Karpas-422 (cell line): ENCODE measurements at places on chromosomes 5 and 9. TPM values are rescaled to one million over a fixed set of nuclear protein-coding genes. Genes with fewer than 3 reads are reported as not detected.

- no peak overlapping the region for H3K4me3 ChIP-seq
- no peak for DNase-seq
- no peaks in the 10 kb centered on the region for H3K4me1 ChIP-seq
- H3K36me3 ChIP-seq, result no peaks in the 10 kb centered on the region
- no peaks in the 10 kb centered on the region for H3K27me3 ChIP-seq
These were observed 85.8 kb downstream of the FBXO38 start for GRCh38 chr5:148469501-148469935.

The IL31RA gene
- total RNA-seq, result not detected in 2 replicates

- no peaks in the 10 kb centered on the region for H3K36me3 ChIP-seq
- no peaks in the 10 kb centered on the region for H3K27me3 ChIP-seq
- no peak overlapping the region for H3K4me3 ChIP-seq
These were observed 117.1 kb downstream of the CMYA5 start for GRCh38 chr5:79806741-79807140.

- DNase-seq, result no peak
- no peaks in the 10 kb centered on the region for H3K4me1 ChIP-seq
- no peak overlapping the region for H3K4me3 ChIP-seq
- no peaks in the 10 kb centered on the region for H3K27me3 ChIP-seq
- H3K36me3 ChIP-seq, result no peaks in the 10 kb centered on the region
These were observed 3.4 kb upstream of the ESM1 start for GRCh38 chr5:54988817-54989216.

GRCh38 chr9:128972956-128973355, 25.5 kb downstream of the NUP188 start:
- no peak overlapping the region for H3K4me3 ChIP-seq
- no peak for DNase-seq
- peaks cover 50% of the 10 kb centered on the region; the same call in 1 of the 2 replicates for H3K36me3 ChIP-seq
- no peak overlapping the region for H3K27ac ChIP-seq

DNA sequence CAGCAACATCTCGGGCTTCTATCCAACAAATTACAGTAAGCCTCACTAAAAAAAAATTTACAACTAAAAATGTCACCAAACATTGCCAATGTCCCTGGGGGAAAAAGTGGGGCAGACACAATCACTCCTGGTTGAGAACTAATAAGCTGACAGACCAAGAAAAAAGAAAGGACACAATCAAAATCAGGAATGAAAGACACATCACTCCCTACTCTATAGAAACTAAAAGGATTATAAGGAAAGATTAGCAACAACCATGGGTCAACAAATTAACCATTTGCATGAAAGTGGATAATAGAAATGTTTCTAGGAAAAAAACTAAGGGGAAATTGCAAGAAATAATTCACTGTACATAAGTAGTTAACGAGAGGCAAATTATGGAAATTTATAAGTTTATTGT, 53.4 kb downstream of the AGTPBP1 start:
- no peaks in the 10 kb centered on the region for H3K4me1 ChIP-seq
- no peak overlapping the region for H3K27ac ChIP-seq
- DNase-seq, result no peak
- no peak overlapping the region for H3K4me3 ChIP-seq

GRCh38 chr5:173010547-173011464, 27.2 kb downstream of the ATP6V0E1 start:
- no peak overlapping the region for H3K27ac ChIP-seq
- no peaks in the 10 kb centered on the region for H3K27me3 ChIP-seq
- H3K36me3 ChIP-seq, result peaks cover 4% of the 10 kb centered on the region; the same call in 1 of the 2 replicates
- DNase-seq, result no peak
